Osteoblast (primary cell): ENCODE measurements at places on chromosomes 2 and 18.

DNA sequence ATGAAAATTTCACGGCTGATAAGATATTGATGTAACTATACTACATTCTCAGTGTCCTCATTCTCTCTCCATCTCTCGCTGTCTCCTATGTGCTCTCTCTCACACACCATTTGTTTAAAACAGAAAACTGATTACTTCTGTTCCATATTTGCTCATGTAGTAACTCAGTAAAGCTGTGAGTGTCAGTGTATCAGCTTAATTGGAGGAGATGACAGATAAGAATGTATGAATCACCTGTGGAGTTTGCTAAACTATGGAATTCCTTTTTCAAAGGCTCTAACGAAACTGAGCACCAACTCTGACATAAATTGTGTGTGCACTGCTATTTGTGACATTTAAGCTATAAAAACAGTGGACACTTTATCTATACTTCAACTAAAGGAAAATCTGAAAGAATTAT is 1080.0 kb downstream of the DSC3 start:
- no peaks in the 10 kb centered on the region for H3K27me3 ChIP-seq
- H3K27ac ChIP-seq, result no peak overlapping the region
- no peak for DNase-seq
- no peaks in the 10 kb centered on the region for H3K36me3 ChIP-seq
- no peaks in the 10 kb centered on the region for H3K4me1 ChIP-seq

DNA sequence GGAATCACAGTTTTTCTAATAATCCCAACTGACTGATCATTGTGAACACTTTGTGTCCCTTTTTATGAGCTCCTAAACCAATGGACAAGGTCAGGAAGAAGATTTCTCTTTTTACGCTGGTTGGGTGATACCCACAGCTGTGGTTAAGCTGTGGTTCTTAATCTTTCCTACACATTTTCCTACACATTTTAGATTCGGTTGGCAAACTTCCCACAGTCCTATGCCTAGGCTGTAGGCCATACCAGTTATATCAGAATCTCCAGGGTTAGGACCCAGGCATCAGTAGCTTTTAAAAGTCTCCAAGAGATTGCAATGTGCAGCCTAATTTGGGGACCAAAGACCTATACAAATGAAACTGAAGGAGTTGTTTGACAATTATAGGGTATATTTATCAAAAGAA is 203.0 kb downstream of the SP3 start:
- no peak for DNase-seq
- H3K27ac ChIP-seq, result no peak overlapping the region
- H3K27me3 ChIP-seq, result peaks cover 11% of the 10 kb centered on the region
- no peak overlapping the region for H3K4me3 ChIP-seq
- H3K4me1 ChIP-seq, result no peaks in the 10 kb centered on the region

- no peak for DNase-seq
- H3K27ac ChIP-seq, result no peak overlapping the region
- H3K4me1 ChIP-seq, result peaks cover 21% of the 10 kb centered on the region
- H3K27me3 ChIP-seq, result no peaks in the 10 kb centered on the region
- no peaks in the 10 kb centered on the region for H3K36me3 ChIP-seq
Observed at GRCh38 chr2:216653931-216654365, 20.7 kb downstream of the IGFBP2 start.

- no peak overlapping the region for H3K4me3 ChIP-seq
- no peak for DNase-seq
- no peak overlapping the region for H3K27ac ChIP-seq
- H3K4me1 ChIP-seq, result no peaks in the 10 kb centered on the region
- no peaks in the 10 kb centered on the region for H3K27me3 ChIP-seq
- no peaks in the 10 kb centered on the region for H3K36me3 ChIP-seq
Observed at GRCh38 chr2:119852214-119852613, 92.5 kb downstream of the PTPN4 start.

GRCh38 chr18:56268952-56269351 is 369.4 kb downstream of the TXNL1 start:
- H3K27ac ChIP-seq, result no peak overlapping the region
- no peaks in the 10 kb centered on the region for H3K36me3 ChIP-seq
- no peaks in the 10 kb centered on the region for H3K27me3 ChIP-seq

GRCh38 chr2:122481244-122481622 is 725.8 kb downstream of the TSN start:
- no peak overlapping the region for H3K27ac ChIP-seq
- no peaks in the 10 kb centered on the region for H3K4me1 ChIP-seq
- no peaks in the 10 kb centered on the region for H3K27me3 ChIP-seq
- H3K4me3 ChIP-seq, result no peak overlapping the region
- H3K36me3 ChIP-seq, result no peaks in the 10 kb centered on the region

DNA sequence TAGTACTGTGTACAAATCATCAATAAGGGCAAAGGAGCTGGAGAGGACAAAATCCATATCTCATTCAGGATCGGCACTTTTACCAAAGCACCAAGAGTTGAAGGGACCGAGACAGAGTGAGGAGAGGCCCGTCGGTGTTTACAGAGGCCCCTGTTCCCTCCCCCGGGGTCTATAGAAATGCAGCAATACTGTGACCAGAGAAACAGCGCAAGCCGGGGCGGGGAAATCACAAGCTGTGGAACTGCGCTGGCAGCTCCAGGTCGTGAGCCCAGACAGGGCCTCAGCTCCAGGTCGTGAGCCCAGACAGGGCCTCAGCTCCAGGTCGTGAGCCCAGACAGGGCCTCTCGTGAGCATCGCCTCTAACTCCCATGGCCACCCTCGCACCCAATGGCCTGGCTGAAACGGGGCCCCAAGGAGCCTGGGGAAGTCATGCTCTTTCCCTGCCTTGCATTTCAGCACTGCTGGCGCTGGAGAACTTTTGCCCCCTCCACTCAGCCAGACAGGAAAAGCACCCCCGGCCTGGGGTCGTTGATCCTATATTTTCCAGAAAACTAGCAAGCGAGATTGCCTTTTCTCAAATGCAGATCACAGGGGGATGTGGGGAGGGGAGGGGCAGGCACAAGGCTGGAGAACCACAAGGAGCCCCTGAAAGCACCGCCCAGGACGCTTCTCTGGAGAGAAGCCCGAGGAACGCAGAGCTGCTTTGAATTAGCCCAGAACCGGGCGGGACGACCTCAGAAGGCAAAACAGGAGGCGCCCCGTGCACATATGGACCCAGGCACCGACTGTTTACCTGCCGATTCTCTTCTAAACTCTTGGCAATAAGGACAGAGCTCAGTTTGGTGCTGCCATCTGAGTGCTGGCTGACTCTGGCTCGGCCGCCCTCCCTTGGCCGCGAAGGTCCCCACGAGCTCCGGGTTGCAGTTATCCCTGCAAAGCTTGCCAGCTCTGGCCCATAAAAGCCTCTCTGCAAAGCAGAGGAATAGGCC is 223.7 kb downstream of the ACKR3 start:
- no peak for DNase-seq
- H3K36me3 ChIP-seq, result no peaks in the 10 kb centered on the region

DNA sequence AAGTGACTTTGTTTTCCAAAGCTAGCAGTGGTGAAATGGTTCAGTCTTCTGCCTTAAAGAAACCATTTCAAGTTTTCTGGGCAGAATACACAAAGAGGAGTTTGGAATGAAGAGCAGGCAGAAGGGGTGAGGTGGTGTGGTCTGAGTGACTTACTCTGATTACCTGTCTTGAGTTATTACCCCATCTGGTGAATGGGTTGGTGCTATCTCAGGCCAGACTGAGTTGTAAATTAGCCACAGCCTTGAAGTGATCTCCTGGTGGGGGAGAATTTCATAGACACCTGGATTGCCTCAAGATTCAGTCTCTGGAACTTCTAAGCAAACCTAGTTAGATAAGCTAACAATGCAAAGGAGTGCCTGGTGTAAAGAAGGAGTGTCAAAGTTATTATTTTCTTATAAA is 983.5 kb upstream of the NXPH2 start:
- no peaks in the 10 kb centered on the region for H3K4me1 ChIP-seq
- H3K36me3 ChIP-seq, result no peaks in the 10 kb centered on the region
- no peak overlapping the region for H3K4me3 ChIP-seq
- H3K27ac ChIP-seq, result no peak overlapping the region
- DNase-seq, result no peak
- no peaks in the 10 kb centered on the region for H3K27me3 ChIP-seq

DNA sequence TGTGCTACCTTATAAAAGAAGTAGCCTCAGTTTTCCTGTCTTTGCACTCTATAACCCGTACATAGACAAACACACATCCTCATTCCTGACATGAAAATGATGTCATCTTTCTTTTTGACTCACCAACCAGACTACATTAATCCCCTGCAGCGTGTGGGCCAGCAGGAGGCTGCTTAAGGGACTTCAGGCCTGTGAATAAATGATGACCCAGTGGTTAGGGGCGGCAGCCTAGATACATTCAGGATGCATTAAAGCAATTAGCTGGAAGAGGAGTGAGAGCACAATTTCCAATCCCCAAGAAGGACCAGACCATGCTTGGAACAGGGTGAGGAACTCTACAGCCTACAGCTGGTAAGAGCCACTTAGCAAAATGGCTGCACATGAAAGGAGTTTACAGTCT is 57.3 kb upstream of the KLF7 start:
- no peak overlapping the region for H3K27ac ChIP-seq
- peak; percentile 54 for DNase-seq
- no peaks in the 10 kb centered on the region for H3K27me3 ChIP-seq
- no peak overlapping the region for H3K4me3 ChIP-seq
- H3K36me3 ChIP-seq, result no peaks in the 10 kb centered on the region

GRCh38 chr2:209322041-209322440 is 101.8 kb upstream of the MAP2 start:
- no peak for DNase-seq
- H3K36me3 ChIP-seq, result no peaks in the 10 kb centered on the region
- no peak overlapping the region for H3K4me3 ChIP-seq
- H3K27me3 ChIP-seq, result no peaks in the 10 kb centered on the region
- no peak overlapping the region for H3K27ac ChIP-seq

DNA sequence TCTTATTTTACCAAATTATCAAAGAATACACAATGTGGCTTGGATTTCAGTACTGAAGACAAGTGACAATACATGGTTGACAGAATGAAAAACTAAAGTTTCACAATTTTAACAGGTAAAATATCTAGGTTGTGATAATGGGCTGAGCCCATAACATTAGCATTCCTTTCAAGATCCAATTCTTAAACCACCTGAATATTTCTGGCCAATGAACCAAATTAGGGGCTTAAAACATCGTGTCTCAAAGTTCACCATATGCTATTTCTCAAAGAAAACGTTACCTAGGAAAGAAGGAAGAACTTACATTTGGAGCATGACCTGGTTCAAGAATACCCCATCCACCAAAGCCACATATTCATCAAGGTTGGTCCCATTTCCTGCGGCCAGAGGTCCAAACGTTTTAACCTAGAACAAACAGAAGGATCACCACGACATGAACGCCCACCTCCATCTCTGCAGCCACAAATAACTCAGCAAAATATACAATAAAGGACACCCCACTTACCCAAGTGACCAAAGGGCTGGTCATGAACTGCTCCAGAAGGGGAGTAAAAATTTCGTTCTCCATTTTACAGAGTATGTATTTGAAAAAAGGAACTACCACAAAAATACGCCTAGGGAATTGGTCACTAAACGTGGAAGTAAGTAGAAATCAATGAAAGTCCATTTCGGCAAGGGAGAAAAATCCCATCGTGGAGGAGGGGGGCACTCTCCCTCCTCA is 984 bp downstream of the CCDC88A start:
- DNase-seq, result no peak
- no peaks in the 10 kb centered on the region for H3K27me3 ChIP-seq
- H3K36me3 ChIP-seq, result no peaks in the 10 kb centered on the region

GRCh38 chr2:75321599-75321922 is 122.2 kb upstream of the TACR1 start:
- no peak overlapping the region for H3K27ac ChIP-seq
- DNase-seq, result no peak
- H3K27me3 ChIP-seq, result no peaks in the 10 kb centered on the region
- no peaks in the 10 kb centered on the region for H3K4me1 ChIP-seq
- no peaks in the 10 kb centered on the region for H3K36me3 ChIP-seq

DNA sequence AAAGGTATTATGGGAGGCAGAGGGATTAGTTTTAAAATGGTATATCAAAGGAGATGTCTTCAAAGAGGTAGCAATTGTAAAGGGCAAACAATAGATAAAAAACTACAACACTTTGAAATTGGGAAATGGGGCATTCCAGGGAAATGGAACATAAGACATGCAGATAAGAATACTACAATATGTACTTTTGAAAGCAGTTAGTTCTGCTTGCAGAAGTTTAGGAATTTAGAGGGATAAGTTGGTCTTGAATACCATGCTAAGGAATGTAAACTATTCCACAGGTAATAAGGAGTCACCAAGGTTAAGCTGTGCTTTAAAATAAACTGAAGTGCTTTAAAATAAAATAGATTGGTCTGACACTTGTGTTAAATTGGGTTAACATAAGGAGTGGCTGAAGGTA is 571.7 kb upstream of the ACVR2A start:
- no peaks in the 10 kb centered on the region for H3K36me3 ChIP-seq
- H3K4me1 ChIP-seq, result no peaks in the 10 kb centered on the region
- no peak overlapping the region for H3K27ac ChIP-seq
- H3K27me3 ChIP-seq, result no peaks in the 10 kb centered on the region
- no peak overlapping the region for H3K4me3 ChIP-seq

GRCh38 chr2:199718074-199718473 is 132.9 kb downstream of the FTCDNL1 start:
- H3K4me1 ChIP-seq, result peaks cover 3% of the 10 kb centered on the region
- H3K36me3 ChIP-seq, result no peaks in the 10 kb centered on the region
- H3K27ac ChIP-seq, result no peak overlapping the region
- no peak overlapping the region for H3K4me3 ChIP-seq
- no peaks in the 10 kb centered on the region for H3K27me3 ChIP-seq

GRCh38 chr2:207930747-207931146 is 94.6 kb downstream of the PLEKHM3 start:
- peak overlapping the region; percentile 64 for H3K4me3 ChIP-seq
- DNase-seq, result no peak
- no peaks in the 10 kb centered on the region for H3K36me3 ChIP-seq
- H3K4me1 ChIP-seq, result peaks cover 14% of the 10 kb centered on the region

- no peaks in the 10 kb centered on the region for H3K27me3 ChIP-seq
- H3K27ac ChIP-seq, result no peak overlapping the region
- peaks cover 5% of the 10 kb centered on the region for H3K4me1 ChIP-seq
- DNase-seq, result no peak
Observed at GRCh38 chr2:26432859-26433258, 31.1 kb downstream of the DRC1 start.

GRCh38 chr18:33844232-33844631 is 266.2 kb downstream of the ASXL3 start:
- H3K4me1 ChIP-seq, result no peaks in the 10 kb centered on the region
- H3K27me3 ChIP-seq, result no peaks in the 10 kb centered on the region
- H3K27ac ChIP-seq, result no peak overlapping the region
- DNase-seq, result no peak

GRCh38 chr2:150100336-150100735 is 387.1 kb downstream of the RND3 start:
- H3K36me3 ChIP-seq, result no peaks in the 10 kb centered on the region
- H3K27me3 ChIP-seq, result no peaks in the 10 kb centered on the region
- no peak overlapping the region for H3K4me3 ChIP-seq

GRCh38 chr18:43396266-43396665 is 119.0 kb upstream of the SYT4 start:
- H3K4me3 ChIP-seq, result no peak overlapping the region
- H3K27me3 ChIP-seq, result no peaks in the 10 kb centered on the region
- no peaks in the 10 kb centered on the region for H3K4me1 ChIP-seq
- no peak for DNase-seq
- H3K36me3 ChIP-seq, result no peaks in the 10 kb centered on the region
